ENCODE measurements at places on chromosomes 1 and 21.

DNA sequence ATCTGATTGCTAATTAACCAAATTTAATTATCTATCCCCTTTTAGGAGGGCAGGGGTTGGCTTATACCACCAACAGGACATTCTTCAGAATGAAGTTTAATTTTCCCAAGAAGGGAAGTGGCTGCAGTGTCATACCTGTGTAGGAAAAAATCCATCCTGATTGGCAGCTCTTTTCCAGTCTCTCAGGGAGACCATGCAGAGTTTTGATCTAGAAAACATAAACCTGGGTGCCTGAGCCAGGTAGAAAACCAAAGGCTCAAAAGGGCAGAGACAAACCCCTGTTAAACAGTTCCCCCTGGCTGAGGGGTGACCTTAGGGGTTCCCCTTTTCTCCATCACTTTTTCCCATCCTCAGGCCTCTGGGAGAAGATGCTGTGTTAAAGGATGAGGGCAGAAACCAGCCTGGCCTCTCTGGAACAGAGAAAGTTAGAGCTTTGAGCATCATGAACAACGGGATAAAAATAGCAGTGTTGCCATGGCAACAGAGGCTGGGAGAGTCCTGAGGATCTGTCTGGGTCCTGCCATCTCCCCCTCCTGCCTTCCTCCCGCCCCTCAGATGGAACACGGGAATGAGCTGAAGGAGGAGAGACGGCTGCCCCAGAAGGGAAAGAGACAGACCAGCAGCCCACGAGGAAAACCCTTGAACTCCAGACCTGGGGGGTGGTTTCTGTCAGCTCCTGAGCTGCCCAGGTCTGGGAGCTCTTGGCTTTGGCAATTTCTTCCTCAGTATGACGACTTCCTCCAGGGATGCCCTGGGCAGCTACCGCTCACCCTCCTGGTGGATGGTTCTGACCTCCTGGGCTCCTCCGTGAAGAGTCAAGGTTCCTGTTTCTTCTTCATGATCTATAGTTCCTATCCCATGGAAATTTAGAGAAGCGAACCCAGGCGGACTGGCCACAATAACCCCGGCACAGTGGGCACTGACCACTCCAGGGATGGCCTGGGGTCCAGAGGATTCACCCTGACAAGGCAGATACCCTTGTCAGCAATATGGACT, 14.0 kb upstream of the LEMD1 start:
- no peak for DNase-seq

DNA sequence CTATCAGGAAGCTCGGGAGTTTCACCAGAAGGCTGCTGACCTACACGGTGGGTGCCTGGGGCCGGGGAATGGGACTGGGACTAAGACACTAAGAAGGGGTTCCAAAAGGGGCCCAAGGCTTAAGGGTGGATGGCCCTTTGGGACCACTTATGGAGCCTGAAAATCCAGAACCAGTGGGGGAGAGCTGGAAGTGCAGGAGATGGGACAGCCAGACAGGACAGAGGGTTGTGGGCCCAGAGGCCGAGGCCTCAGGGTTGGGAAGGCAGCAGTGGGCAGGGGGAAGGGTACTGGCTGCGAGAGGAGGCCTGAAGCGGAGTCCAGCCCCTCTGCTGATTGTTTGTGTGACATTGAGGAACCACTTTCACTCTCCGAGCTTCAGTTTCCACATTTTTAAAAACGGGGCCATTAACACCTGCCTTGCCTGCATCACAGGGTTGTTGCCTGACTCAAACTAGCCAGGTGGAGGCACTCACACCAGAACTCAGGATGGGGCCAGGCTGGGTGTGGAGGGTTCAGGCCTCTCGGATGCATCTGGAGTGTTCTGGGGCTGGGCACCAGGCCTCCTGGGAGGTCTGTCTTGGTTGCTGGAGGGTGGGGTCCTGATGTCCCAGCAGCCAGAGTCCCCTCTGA, 3.0 kb downstream of the TTC24 start:
- no peak for DNase-seq

GRCh38 chr1:29235955-29236711, at the start of gene PTPRU:
TSS of gene PTPRU (plus strand) at chr1:29236522. CDS start at chr1:29236645, 123 bp downstream.
- DNase-seq: no peak

DNA sequence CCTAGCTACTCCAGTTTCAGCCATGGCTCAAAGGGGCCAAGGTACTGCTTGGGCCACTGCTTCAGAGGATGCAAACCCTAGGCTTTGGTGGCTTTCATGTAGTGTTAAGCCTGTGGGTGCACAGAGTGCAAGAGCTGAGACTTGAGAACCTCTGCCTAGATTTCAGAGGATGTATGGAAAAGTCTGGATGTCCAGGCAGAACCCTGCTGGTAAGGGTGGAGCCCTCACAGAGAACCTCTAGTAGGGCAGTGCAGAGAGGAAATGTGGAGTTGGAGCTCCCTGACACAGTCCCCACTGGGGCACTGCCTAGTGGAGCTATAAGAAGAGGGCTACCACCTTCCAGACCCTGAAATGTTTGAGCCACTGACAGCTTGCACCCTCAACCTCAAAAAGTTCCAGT, 16.2 kb downstream of the RIIAD1 start:
- DNase-seq: no peak

GRCh38 chr21:33825915-33826314, 89.7 kb downstream of the ATP5PO start:
- DNase-seq: no peak

DNA sequence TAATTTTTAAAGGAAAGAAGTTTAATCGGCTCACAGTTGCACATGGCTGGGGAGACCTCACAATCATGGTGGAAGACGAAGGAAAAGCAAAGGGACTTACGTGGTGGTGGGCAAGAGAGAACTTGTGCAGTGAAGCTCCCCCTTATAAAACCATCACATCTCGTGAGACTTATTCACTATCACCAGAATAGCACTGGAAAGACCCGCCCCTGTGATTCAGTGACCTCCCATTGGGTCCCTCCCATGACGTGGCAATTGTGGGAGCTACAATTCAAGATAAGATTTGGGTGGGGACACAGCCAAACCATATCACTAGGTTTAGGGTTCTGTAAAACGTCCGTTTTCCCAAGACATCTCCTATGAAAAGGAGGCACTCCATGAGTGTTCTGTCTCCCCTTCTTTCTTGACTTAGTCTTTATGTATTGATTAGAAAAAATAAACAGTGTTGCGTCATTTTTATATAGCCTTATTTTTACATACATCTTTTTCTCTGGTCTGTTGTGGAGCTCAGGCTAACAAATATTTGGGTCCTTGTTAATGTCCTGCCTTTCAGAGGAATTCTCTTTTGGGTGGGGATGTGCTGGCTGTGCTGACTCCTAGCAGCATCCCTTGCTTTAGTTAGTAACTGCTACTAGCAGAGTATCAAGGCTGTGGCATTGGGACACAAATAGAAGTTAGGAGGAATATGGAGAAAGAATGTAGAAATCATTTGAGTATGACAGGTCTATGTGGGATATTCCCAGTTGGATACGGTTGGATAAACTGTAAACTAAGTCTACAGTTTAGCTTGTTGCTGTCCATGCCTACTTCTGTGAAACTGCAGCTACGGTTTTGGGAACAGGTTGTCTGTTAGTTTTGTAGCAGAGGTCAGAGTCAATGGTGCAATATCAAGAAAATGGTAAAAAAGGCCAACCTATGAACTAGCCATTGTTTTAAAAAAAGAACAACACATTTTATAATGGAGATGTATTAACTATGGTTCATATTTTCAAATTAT, 23.5 kb downstream of the BACH1 start:
- no peak for DNase-seq

Measured in C1 segment of cervical spinal cord (tissue), 14 donors.